Fibroblast of pulmonary artery (primary cell): ENCODE measurements at places on chromosomes 7 and 10.

GRCh38 chr7:155193716-155194115 lies 104.0 kb upstream of the INSIG1 start:
- no peak for DNase-seq

- no peak for DNase-seq
These were observed 99.5 kb downstream of the SFMBT2 start for GRCh38 chr10:7311218-7311849.

DNA sequence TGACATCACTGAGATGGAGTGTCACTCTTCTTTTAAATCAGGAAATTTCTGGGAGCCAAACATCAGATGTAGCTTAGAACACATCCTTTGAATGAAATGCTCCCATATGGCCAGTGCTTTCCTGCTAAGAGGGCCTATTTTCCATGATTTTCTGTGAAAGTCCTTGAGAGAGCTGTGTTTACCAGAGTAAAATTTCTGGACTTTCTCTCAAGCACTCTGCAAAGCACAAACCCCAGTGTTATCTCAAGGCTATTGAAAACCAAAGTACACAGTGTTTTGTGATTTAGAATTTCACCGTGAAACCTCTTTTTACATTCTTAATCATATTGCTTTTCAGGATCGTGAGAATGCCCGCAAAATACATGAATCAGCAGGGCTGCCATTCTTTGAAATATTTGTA lies 54.0 kb downstream of the PAPSS2 start:
- no peak for DNase-seq

DNA sequence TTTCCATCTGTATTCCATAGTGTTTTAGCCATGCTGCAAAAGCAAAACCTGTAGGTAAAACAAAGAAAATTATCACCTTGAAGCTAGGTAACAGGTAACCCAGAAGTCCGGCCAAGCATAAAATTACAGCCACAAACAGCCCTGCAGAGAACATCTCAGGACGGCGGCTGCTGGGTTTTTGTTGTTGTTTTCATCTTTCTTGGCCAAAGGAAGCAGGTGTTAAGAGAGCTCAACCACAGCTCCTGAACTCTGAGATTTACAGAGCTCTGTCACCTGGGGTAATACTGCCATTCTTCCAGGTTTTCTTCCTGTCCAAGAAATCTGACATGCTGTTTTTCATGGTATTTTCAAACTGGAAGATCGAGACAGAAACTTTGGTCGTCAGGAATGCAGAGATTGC lies 847 bp upstream of the SCIN start:
- no peak for DNase-seq

DNA sequence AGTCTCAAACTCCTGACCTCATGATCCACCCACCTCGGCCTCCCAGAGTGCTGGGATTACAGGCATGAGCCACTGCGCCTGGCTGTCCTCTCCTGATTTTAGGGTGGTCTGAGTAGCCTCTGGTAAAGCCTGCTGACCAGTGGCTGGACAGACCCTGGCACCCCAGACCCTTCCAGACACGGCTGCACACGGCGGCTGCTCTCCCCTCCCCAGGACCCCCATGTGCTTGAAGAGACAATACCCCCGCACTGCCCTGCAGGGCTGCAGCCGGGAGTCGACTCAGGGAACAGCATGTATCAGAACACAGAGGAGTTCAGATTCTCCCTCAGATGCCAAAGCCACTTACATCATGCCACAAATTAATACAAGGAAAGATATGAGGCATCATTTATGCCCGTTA lies 58.3 kb upstream of the CFAP46 start:
- DNase-seq = no peak

- DNase-seq = no peak
These were observed 104.1 kb upstream of the FAM20C start for GRCh38 chr7:88095-88926.

GRCh38 chr10:16968416-16969041 lies 151.3 kb upstream of the RSU1 start:
- peak; percentile 88 for DNase-seq

GRCh38 chr10:96671211-96671890 lies 49.0 kb downstream of the PIK3AP1 start:
- DNase-seq = no peak

DNA sequence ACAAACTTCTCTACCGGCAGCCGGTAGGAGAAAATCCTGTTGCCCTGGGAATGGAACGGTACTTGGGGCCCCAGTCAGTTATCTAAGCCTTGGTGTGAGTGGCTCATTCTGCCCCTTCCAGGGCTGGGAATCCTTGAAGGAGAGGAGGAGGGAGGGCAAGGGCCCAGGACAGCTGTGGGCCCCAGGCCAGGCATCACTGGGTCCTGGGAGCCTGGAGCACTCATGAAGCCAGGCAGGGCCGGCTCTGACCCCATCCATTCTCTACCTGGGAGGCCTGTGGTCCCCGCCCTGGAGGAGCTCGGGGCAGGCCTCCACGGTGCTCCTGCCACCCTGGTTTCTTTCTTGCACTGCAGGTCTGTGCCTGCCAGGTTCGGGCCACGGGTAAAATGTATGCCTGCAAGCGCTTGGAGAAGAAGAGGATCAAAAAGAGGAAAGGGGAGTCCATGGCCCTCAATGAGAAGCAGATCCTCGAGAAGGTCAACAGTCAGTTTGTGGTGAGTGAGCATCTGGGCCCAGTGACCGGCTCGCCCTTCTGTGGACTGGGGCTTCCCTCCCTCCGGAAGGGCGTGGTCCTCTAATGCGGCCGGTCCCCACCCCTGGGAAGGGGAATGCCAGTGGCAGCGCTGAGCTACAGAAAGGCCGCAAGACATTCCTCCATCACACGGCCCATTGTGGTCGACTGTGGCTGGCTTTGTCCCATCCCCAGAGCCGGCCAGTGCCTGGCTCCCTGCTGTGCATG lies 111.3 kb downstream of the RGS10 start:
- DNase-seq = no peak

DNA sequence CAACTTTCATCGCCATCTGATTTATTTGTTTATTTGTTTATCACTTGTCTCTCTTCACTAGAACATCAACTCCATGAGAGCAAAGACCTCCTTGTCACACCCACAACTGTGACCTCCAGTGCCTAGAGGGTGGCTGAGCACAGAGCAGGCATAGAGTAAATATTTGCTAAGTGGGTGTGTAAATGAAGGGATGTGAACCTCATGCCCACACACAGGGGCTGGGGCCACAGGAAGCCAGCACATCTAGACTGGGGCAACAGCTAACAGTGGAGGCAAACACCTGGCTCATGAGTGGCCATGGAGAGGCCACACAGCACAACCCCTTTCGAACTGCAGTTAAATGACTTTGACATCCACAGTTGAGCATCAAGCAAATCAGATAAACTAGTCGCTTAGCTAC lies 39.8 kb downstream of the AKR1B1 start:
- no peak for DNase-seq
